ENCODE measurements at places on chromosomes 2 and 18.

- no peak for DNase-seq
Measured at GRCh38 chr2:110946902-110947301, 173.8 kb upstream of the BCL2L11 start.

DNA sequence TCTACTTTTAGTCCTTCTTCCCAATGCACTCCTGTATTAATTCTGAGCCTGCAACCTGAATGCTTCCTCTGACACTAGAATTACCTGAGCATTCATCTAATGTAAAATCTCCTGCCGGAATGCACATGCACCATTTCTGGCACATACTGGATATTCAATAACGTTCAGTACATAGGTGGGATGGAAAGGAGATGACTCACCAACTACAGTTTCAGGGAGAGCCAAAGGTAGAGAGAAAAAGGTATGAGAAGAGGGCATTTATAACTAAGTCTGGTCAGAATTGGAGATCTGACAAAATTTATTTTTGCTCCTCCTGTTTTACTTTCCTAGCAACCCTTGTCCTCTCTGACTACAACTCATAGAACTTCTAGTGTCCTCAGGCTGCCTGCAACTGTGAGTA, 1954.1 kb upstream of the CELF4 start:
- no peak for DNase-seq

GRCh38 chr18:31977270-31977872, 34.4 kb upstream of the TRAPPC8 start:
- peak; percentile 29 for DNase-seq

DNA sequence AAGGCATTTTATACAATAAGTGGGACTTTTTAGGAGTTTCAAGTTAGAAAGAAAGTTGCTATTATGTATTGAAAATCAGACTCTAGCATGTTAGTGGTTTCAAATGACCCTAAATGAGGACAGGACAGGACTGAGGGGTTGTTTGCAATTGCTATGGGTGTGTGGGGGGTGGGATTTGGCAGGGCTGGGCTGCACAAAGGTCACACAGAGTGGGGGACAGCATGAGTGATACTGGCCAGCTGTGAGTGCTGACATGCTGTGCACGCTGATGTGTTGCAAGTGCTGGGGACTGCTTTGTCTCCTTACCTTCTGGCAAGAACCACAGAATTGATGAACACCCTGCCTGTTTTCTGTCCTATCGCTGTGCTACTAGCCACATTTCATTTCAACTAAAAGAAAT, 29.8 kb downstream of the RNMT start:
- DNase-seq: no peak

GRCh38 chr2:12709207-12709522, 7.6 kb upstream of the TRIB2 start:
- no peak for DNase-seq

- no peak for DNase-seq
Measured at GRCh38 chr2:169362118-169362893, at the start of gene LRP2. LRP2 (minus strand) TSS chr2:169362534; CDS start chr2:169362399, 135 bp downstream.

- no peak for DNase-seq
Measured at GRCh38 chr2:101466426-101466825, 8.5 kb downstream of the RFX8 start.

DNA sequence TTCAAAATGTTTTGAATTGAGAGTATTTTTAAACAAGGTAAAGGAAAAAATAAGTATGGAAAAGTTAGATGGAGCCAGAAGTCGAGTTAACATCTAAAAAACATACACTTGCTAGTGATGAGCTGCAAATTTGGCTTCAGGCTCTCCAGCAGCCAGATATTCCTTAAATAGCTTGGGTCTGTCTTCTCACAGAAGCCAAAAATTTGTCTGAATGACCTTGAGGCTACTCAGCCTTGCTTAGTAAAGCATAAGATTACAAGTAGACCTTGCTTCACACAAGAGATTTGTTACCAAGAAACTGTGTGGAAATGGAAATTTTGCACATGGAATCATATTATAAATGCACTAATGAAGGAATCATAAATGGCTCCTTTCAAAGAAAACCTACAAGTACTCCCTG, 40.8 kb upstream of the GRB14 start:
- no peak for DNase-seq

DNA sequence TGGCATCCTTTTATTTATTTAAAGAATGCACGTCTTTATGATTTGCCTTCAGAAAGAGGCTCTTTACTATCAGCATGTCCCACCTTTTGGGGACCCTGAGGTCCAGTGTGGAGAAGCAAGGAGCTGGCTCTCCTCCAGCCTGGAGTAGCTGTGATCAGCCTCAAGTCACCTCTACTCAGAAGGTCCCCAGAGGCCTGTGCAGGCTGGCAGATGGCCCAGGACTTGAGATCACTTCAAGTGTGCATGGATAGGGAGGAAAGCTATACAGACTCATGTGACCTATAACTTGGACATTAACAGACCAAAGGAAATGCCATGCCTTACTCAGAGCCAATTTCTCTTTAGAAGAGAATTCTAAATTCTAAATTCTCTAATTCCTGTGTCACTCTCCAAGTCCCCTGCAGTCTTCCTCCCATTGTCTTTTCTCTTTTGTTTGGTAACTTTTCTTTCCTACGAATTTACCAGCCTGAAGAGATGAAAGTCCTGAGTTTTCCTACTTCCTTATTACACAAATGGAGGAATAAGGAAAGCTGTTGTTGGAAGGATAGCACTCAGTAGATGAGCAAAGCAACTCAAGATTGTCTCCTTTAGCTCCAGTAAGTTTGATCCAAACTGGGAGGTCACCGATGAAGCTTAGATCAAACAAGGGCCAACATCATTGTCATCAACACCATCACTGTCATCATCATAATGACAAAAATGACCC, 163.9 kb downstream of the GFPT1 start:
- no peak for DNase-seq

DNA sequence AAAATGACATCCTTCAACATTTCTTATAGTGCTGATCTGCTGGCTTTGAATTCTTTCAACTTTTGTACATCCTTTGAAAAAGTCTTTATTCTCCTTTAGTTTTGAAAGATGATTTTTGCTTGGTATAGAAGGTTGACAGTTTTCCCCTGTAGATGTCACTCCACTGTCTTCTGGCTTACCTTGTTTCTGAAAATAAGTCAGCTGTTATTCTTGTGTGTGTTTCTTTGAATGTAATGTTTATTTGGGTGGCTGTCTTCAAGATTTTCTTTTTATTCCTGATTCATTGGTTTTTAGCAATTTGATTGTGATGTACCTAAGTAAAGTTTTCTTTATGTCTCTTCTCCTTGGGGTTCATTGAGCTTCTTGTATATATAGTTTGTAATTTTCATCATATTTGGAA, 47.6 kb downstream of the ACTR3 start:
- DNase-seq: no peak

GRCh38 chr2:12682017-12682416, 34.7 kb upstream of the TRIB2 start:
- DNase-seq: no peak

DNA sequence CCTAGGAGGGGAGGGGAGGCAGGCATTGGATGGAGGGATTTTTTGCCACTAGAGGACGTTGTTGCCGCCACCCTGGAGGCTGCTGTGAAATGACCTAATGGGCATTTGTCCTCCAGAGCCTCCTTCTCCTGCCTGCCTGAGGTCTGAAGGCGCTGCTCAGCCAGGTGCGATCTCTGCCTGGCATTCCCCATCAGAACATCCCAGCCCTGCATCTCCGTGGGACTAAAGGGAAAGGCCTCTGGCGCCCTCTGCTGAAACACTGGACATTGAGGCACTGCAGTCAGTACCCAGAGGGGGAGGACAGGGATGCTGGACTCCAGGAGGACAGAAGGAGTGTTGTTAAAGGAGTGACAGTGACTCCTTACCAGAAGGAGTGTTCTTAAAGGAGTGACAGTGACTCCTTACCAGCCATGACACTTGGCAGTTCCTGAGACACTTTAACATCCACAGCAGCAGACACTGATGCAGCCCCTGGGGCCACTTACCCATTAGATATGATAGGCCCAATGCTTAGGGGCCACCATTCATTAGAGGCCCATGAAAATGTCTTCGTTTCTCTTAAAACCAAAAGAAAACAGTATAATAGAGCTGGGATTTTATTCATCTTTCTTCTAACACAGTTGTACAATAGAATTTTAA, 17.0 kb downstream of the THNSL2 start:
- no peak for DNase-seq

- DNase-seq: no peak
Measured at GRCh38 chr2:23009545-23010149, 375.3 kb upstream of the KLHL29 start.

DNA sequence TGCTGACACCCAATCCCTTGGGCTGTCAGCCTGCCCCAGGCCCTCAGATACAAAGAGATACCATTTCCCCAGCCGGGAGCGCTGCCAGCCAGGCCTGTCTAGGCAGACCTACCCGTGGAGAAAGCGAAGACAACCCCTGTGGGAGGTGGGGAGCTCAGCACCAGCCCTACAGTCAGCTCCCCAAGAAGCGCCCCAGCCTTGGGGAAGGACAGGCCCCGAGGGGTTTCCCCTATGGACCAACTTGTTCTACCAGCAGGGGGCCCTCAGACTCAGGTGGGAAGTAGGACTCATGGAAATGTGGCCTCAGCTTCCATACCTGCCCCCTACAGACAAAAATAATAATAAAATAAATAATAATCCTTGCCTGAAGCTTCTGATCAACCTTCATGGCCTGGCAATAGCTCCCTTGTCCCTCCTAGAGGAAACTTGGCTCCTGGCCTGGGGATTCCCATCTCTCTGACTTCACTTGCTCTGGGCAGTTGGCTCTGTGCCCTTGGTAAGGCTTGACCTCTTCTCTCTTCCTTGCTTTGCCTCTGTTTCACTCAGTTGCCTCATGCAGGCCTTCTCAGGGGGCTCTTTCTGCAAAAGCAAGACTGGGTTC, 7.0 kb downstream of the SLC35F6 start:
- no peak for DNase-seq

GRCh38 chr2:159706385-159706980, 5.8 kb upstream of the MARCHF7 start:
- no peak for DNase-seq

DNA sequence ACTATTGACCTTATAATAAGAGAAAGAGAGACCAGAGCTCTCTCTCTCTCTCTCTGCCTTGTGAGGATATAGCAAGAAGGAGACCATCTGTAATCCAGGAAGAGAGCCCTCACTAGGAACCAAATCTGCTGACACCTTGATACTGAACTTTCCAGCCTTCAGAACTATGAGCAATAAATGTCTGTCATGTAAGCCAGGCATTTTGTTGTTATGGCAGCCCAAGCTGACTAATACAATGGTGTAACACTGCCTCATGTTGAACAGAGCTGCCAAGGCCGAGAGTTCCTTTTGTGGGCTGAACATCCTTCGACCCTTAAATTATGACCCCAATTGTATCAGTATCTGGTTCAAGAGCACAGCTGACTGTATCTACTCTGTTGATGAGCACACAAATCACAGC, 108.0 kb downstream of the LRRC30 start:
- no peak for DNase-seq

DNA sequence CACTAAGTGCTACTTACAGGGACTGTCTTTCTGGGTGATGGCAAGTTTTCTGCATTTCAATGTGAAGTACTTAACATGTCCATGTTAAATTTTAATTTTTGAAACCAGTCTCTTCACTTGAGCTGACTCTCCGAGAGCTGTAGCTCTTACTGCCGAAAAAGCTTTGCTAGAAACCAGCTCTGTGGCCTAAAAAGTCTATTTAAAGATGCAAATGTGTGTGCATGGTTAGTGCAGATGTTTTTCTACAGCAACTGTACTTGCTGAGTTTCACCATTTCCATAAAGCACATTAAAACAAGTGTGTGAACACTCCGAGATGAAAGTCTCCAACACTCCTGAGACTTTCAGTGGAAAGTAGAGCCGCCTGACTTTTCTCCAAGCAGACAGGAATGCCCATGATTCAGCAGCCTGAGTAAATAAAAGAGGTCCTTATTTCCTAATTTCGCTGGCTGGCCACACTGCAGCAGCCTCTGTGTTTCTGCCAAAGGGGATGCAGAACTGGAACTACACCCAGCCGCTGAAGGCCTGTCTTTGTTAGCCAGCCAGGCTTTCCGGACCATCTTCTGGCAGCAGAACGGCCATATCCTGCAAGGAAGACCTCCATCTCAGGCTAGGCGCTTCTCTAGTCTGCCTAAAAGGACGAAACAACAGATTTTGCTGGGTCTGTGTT, 121.2 kb downstream of the ZNF521 start:
- no peak for DNase-seq

GRCh38 chr2:46246790-46247189, 50.4 kb upstream of the EPAS1 start:
- no peak for DNase-seq

DNA sequence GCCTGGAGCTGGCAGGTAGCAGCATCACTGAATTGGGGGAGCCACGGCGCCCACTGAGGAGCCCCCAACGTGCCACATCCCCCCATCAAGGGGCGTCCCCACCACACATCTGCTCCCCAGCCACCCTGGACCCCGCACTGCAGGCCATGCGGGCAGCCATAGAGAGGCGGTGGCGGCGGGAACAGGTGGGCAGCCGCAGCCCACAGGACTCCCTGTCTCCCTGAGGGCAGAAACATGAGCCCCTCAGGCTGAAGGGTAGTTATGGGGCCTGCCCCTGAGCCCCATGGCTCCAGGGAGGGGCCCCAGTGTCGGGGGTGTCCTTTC, 26.6 kb downstream of the CROCC2 start:
- no peak for DNase-seq

DNA sequence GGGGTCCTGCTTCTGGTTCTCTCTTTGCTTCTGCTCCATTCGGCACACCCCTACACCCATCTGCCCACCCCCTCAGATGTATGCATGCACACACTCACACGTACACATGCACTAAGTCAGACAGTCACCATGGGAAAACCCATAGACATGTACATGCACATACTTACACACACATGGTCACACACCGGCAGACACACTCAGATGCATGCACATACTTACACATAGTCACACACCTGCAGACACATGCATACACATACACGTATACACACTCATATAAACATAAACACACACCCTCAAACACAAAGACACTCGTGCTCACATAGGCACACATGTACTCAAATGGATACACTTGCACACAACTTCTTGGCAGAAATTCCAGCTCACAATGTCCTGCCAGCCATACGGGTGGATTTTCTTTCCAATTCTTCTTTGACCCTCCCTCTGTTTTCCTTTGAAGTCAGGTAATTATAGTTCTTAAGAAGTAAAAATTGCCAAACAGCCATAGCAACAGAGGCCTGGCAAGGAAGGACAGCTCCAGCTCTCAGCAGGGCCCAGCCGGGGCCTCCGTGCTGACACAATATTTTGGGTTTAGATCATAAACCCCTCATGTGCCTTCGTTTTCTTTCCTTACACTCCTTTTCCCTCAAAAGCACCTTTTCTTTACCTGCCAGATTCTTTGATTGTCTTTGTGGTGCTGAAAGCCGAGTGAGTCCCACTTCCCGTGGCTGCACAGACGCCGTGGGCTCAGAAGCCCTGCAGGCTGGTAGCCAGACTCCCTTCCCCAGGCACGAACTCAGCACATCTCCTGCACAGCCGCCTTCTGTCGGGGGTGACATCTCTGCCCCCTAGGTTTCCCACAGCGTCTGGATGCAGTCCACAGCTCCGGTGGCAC, 195.7 kb downstream of the ARL4C start:
- DNase-seq: no peak

DNA sequence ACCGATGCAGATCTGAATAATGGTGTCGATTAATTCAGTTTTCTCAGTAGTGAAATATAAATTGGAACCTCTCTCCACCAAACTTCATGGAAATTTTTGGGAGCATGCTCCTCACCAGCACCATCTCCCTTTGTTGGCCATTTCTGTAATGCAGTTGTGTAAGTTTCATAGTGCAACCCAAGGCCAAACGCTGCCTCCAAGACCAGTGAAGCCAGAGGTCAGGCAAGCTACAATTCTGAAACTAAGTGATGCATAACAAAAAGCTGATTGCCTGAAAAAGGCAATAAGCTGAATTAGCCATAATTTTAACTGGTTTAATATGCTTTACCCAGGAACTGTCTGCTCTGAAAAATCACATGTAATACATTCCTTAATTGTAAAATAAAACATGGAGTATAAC, 138.3 kb upstream of the TACR1 start:
- DNase-seq: no peak

All from stimulated activated naive CD4-positive, alpha-beta T cell (primary cell).